ENCODE measurements at places on chromosomes 4 and X.

GRCh38 chr4:137203601-137204000 is 328.7 kb downstream of the PCDH18 start:
- no peak for DNase-seq

GRCh38 chrX:130555341-130555740 is 153.6 kb downstream of the RBMX2 start:
- peak; percentile 76 for DNase-seq

GRCh38 chr4:3073158-3074077 is 920 bp downstream of the HTT-AS start:
- DNase-seq = peak; percentile 57

- DNase-seq = no peak
Observed at GRCh38 chr4:13523105-13523477, 21.2 kb downstream of the NKX3-2 start.

DNA sequence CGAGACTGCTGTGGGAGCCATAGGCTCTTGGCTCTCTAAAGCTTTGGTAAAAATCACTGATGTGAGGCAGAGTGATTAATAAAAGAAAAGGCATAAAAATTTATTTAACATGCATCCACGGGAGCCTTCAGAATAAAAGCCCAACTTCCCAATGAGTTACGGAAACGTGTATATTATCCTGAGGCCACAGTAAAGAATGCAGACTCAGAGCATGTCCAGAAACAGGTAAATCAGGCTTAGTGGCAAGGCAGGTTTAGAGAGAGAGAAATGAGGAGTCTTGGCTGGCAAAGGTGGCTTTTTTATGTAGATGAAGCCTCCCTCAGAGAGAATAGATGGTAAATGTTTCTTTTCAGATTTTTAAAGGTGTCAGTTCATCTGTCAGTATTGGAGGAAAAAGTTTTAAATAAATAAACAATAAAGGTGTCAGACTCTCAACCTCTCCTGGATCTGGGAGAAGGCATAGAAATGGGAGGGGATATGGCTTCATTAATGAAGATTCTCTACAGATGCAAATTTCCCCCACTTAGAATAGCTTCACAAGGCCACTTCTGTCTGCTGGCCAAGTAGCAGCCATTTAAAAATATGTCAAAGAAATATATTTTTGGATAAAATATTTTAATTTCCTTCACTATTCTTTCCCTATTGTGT is 24.0 kb downstream of the C4orf51 start:
- DNase-seq = no peak

DNA sequence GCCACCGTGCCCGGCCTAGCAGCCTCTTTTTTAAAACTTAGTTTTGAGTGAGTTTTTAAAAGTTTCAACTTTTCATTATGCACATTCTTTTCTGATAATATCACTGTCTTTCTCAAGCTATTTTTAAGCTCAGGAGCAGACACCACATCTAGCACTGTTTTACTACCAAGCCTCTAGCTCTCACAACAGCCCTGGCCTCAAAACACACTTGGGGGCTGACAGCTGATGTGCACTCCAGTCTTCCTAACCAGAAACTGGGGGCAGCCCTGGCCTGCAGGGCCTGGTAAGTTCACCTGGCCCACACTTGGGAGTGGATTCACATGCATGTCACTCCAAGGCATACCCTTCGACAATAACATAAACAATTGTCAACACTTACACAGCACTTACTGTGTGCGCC is 34.0 kb downstream of the CENPU start:
- no peak for DNase-seq

DNA sequence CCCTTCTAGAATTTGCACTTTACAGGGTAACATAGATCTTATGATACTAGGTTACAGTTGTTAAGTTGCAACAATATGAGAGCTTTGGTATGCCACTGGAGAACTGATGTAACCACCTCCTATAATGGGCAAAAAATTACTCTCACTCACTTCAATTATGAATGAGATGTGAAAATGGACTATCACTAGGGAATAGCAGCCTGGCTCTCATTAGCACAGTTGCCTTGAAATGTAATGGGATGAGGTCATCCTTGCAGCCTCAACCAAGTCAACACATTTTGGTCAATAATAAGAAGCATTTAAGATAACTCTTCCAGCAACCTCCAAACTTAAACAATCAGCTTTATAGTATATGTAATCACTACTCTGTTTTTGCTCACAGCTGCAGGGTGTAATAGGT is 69.4 kb downstream of the TBC1D9 start:
- no peak for DNase-seq

GRCh38 chrX:68749426-68749825 is 79.4 kb upstream of the EFNB1 start:
- no peak for DNase-seq

DNA sequence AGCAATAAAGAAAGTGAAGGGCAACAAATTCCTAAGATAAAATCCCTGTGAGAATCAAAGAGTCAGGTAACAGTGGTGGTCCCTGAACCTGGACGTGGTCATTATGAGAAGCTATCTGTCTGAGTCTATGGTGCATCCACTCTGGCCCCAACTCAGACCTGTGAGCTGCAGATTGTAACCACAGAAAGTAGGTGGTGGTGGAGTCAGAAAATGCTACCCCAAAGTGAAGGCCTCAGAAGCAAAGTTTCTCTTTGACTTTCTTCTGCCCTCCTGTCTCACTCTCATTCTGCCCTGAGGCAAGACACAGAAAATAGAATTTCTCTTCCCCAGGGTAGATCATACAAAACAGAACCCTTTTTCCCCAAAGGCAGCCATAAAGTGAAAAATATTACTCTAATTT is 84.1 kb upstream of the NEIL3 start:
- DNase-seq = no peak

DNA sequence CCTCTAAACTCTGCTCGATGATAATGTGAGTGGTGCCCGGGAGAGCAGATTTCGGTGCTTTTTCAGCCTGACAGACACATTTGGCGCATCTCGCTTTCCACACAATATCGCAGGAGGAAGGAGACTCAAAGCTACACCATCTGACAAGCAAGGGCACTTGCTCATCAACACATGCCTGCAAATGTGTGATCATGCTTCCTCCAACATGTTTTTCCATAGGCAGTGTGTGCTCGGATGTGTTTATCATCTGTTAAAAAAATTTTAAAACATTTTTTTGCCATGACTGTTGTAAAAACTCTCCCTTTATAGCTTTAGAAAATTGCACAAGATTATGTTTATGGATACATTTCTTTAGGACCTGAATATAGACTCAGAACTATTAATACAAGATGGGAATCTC is 170.3 kb upstream of the PUDP start:
- DNase-seq = no peak

DNA sequence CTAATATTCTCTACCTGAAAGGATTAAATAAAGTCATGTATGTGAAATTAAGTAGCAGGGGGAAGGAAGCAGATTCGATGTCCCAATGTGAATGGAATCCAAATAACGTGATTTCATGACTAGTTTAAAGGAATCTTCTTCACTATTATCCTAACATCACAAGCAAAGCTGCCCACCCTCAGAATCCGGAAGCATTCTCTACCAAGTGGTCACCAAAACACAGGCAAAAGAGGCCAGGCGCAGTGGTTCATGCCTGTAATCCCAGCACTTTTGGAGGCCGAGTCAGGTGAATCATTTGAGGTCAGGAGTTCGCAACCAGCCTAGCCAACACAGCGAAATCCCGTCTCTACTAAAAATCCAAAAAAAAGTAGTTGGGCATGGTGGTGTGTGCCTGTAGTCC is 212.9 kb downstream of the LDB2 start:
- DNase-seq = no peak

DNA sequence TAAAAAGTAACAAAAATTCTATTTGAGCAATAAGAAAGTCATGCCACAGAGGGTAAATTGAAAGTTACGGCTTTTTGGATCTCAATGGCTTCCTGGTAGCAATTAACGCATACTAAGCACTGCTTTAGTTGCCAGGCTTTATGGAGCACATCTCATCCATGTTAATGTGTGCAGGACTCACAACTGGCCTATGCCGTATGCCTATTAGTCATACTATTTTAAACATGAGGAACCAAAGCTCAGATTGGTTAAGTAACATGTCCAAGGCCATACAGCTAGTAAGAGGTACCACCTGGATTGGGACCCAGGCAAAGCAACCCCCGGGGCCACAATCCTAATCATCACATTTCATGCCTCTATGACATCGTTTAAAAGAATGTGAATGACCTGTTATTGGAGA is 17.1 kb downstream of the DAPP1 start:
- DNase-seq = no peak

DNA sequence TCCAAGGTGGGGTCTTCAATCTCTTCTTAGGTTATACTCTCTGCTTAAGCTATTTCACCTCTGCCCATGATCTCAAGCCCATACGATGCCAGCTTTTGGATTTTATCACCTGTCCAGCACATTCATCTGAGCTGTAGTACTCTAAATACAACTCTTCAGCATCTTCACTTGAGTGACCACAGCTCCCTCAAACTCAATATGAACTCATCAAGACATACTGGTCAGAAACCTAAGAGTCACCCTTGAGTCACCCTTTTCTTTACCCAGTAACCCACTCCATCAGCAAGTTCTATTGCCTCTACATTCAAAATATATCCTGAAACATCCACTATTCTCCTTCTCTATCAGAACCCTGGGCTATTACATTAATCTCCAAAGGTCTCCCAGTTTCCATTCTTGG is 69.4 kb downstream of the DCHS2 start:
- DNase-seq = no peak

DNA sequence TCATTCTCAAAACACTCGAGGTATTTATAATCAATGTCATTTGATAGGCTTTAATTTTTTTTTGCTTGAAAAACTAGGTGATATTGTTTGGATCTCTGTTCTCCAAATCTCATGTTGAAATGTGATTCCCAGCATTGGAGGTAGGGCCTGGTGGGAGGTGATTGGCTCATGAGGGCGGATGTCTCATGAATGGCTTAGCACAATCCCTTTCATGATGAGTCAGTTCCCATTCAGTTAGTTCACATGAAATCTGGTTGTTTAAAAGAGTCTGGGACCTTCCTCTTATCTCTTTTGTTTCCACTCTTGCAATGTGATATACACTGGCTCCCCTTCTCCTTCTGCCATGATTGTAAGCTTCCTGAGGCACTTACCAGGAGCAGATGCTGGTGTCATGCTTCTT is 638.7 kb downstream of the DMD start:
- DNase-seq = no peak

GRCh38 chr4:39235696-39236095 is 53.4 kb downstream of the WDR19 start:
- no peak for DNase-seq

DNA sequence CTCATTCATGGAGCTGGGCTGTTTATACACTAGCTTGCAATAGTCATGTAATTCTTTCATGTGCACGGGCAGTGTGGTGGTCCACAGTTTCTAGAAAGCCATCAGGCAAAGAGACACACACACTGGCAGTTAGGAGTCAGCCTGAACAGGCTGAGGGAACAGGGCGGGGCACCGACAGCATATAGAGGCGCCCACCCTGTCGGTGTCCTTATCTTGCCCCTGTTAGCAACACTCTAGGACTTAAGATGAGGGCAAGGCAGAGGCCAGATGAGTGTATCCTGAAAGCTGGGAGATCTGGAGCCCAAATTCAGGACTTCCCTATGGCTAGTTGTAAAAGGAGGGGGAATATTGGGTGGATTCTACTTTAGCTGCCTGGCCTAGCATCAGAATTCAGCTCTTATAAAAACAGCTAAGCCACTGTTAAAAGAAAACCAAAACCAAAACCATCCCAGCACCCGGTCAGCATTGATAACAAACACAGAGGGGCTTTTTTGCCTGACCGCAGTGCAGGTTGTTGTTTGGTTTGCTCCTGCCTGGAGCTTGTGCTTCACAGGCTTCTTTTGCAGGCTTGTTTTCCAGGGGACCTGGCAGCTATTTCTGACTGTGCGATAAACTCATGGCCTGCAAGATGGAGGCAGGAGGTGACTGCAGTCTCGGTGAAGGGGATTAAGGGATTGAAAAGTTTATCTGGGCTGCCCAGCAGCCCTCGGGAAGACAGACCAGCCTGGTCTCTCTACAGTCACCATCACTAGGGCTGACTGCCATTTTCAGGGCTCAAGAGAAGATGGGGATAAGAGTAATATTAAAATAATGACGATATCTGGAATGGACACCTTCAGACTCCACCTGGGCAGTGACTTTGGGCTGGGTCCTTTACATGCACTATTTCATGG is 638.9 kb downstream of the MID1IP1 start:
- no peak for DNase-seq

GRCh38 chr4:85790582-85790981 is 315.6 kb downstream of the ARHGAP24 start:
- DNase-seq = no peak

DNA sequence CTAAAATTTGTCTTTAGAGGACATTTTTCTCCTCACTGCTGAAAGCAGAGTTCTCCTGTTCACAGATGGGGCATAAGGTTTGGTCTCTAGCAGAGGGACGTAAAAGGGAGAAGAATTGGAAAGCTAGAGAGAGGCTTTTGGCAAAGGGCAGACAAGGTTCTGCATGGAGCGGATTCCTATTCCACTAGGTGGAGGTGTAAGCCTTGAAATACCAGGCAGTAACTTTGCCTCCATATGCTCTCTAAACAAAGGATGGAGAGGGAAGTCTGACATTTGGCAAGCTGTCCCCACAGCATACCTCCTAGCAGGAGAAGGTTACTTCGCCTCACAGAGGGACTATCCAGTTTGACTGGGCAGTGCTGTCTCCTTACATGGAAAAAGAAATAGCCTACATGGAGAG is 174.7 kb downstream of the DACH2 start:
- DNase-seq = no peak

- peak; percentile 47 for DNase-seq
Observed at GRCh38 chr4:18075823-18076433, 54.4 kb upstream of the LCORL start.

GRCh38 chrX:112051576-112051975 is 31.0 kb downstream of the TRPC5 start:
- DNase-seq = no peak

GRCh38 chrX:110245011-110245410 is 72.9 kb downstream of the AMMECR1 start:
- no peak for DNase-seq

DNA sequence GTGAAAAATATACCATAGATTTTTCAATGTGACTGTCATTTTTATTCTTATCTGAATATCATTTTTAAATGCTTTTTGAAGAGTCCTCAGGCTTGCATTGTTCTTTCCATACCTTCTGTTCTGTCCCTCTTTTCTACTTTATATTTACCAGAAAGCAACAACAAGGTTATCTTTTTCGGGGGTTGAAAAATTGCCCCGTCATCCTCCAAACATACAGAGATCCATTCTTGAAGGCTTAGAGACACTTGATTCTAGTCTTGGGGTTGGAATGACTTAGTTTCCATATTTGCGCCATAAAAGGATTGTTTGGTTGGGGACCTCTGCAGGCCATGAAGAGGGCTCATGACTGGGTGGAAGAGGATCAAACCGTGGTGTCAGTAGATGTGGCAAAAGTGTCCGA is 63.5 kb downstream of the FAM114A1 start:
- no peak for DNase-seq

All from SK-N-DZ (cell line).